ENCODE measurements at places on chromosomes 1 and 21. TPM values are rescaled to one million over a fixed set of nuclear protein-coding genes. Genes with fewer than 3 reads are reported as not detected.

The INAVA gene
- total RNA-seq = 10.1 TPM

The CYP4A11 gene
- total RNA-seq = not detected

The LRRC53 gene
- total RNA-seq = not detected

The OLFML3 gene
- 206 TPM for total RNA-seq

The HLX gene
- total RNA-seq = 12.9 TPM

The TRIM67 gene
- 0.42 TPM for total RNA-seq

The HTR6 gene
- total RNA-seq = not detected

The AADACL4 gene
- total RNA-seq = 0.37 TPM

The CFHR2 gene
- not detected for total RNA-seq

The GJA9 gene
- 0.16 TPM for total RNA-seq
